ENCODE measurements at places on chromosomes 1 and 21.

DNA sequence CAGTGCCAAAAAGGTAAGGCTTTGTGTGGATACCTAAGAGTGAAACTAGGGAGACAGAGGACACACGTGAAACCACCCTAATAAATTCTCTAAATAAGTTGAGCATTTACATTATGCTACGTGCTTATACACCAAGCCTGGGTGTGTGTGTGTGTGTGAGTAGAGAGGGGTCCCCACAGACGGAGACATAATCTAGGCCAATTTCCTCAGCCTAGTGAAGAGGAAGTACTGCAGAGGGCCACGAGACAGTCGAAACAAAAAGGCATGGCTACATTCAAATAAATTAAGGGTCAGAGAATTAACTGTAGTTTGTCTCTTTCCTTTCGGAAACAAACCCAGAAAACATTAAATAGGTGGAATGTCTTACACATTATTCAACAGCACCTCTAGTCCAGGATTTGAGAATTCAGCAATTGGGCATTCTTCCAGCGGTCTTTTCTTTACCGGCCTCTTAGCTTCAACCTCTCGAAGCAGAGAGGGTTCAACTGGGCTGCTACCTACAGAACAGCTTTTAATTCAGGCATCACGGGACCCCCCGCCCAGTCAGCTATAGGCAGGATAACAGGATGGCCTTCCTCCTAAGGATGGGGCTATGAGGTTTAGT lies 75.0 kb downstream of the DESI2 start:
- DNase-seq: no peak

- DNase-seq: no peak
Observed at GRCh38 chr1:107974090-107974489, 9.1 kb upstream of the VAV3 start.

DNA sequence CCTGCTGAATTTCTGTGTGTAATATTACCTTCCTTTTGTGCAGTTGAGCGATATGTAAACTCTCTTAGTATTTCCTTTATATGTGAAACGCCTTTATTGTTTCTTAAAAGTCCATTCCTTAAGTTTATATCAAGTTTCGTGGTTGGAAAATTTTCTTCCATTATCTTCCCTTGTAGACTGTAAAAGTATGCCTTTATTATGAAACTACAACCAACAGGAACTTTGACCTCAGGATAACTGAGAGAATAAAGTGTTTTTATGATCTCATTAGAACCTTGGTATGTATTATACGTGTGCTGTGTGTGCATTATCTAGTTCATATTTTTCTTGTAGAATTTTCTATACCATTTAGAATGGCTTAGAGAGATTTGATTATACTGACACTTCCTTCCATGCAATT lies 3.1 kb upstream of the CDC14A start:
- no peak for DNase-seq

DNA sequence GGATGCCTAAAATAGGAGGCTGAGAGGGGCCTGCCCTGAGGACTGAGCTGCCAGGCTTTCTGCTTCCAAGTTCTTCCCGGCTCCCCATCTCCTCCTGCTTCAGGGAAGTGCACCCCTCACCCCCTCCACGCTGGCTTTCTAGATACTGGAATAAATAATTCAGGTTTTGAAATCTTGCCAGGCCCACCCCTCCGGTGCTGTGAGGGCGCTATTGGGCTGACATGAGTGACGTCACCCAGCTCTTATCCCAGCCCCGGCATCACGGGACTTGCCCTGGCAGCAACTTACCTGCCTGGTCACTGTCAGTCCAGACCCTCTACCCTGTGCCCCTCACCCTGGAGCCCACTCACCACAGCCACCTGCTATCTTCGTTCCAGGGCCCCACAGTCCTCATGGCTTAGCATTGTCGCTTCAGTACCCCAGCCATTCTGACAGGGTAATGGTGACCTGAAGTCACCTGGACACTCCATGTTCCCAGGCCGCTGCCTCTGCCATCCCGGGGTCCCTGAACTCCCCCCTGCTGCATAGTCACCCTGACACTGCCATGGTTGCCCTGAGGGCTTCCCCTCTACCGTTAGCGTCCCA lies 819 bp upstream of the GPR3 start:
- DNase-seq: peak; percentile 44

DNA sequence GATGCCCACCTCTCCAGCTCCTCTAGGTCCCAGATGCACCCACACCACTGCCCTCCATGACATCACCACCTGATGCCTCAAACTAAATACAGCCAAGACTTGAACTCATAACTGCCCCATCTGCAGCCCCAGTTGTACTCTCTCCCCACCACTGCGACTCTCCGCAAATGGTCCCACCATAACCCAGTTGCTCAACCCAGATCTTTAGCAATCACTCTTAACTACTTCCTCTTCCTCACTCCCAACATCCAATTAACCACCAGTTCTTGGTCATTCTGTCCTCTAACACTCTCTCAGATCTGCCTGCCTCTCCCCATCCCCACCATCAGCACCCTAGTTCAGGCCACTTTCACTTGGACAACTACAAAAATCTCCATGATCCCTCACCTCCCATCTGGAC lies 36.8 kb upstream of the PLA2G2C start:
- DNase-seq: no peak

GRCh38 chr1:7886405-7886745 lies 33.5 kb upstream of the UTS2 start:
- DNase-seq: peak; percentile 24

- no peak for DNase-seq
Observed at GRCh38 chr1:203451836-203452784, 23.5 kb upstream of the PRELP start.

GRCh38 chr1:168360151-168361021 lies 79.7 kb downstream of the TBX19 start:
- DNase-seq: no peak

- DNase-seq: no peak
Observed at GRCh38 chr1:96358057-96358456, 363.5 kb upstream of the PTBP2 start.

GRCh38 chr1:178024504-178024903 lies 54.6 kb upstream of the SEC16B start:
- no peak for DNase-seq

DNA sequence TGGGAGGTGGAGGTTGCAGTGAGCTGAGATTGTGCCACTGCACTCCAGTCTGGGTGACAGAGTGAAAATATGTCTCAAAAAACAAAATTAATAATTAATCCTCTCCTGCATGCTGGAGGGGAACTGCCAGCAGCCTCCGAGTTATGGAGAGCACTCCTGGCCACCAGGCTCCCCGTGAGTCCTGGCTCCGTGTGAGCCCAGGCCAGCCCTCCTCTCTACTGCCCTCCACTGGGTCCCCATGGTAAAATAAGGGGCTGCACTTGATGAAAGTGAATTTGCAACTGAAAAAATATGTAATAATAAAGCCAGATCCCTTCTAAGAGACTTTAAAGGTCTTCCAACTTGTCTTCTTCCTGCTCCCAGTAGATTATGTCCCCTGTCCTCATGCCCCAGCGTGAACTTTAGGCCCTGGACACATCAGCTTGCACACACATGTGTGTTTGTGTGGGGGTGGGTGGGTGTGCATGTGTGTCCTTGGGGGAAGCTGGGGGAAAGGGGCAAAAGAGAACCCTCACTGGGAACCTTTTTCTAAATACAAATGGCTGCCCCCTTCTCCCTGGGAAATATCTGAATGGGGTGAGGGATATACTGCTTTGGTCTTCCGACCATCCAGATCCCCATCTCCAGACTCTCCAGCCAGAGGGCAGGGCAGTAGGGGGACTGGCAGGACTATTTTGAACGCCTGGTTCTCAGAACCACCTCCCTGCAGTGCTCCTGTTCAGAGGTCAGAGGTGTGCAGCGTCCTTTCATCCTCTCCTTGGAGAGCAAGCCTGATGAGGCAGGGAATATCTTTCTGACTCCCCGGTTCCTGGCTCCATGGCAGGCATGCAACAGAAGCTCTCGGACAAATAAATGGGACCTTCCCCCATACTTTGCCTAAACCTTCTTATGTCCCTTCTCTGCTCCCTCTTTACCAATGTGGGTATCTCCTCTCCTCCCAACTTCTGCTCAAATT lies 26.2 kb downstream of the NEK2 start:
- no peak for DNase-seq

DNA sequence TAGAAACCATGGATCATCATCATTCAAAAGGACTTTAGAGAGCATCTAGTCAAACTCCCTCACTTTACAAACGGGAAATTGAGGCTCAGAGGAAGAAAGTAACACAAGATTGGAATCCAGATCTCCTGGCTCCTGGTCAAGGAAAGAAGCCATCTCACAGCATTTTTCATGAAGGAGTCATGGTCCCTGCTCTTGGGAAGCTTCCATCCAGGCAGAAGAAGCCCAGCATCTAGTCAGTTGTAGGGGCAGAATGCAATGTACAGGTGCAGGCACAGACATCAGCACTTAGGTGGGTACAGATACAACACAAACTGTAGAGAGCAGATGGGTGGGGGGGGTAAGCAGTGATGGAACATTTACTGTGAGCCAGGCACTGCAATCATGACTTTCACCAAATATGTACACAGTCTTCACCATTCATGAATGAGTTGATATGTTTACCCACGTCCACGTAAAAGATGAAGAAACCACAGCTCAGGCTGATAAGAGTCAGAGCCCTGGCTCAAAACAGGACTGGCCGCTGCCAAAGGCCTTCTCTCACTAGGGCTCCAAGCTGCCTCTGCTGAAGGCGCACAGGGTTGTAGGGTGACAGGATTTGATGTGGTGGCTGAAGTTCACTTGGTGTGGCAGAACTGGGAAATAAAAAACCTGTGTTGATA lies 44.0 kb downstream of the OPTC start:
- no peak for DNase-seq

DNA sequence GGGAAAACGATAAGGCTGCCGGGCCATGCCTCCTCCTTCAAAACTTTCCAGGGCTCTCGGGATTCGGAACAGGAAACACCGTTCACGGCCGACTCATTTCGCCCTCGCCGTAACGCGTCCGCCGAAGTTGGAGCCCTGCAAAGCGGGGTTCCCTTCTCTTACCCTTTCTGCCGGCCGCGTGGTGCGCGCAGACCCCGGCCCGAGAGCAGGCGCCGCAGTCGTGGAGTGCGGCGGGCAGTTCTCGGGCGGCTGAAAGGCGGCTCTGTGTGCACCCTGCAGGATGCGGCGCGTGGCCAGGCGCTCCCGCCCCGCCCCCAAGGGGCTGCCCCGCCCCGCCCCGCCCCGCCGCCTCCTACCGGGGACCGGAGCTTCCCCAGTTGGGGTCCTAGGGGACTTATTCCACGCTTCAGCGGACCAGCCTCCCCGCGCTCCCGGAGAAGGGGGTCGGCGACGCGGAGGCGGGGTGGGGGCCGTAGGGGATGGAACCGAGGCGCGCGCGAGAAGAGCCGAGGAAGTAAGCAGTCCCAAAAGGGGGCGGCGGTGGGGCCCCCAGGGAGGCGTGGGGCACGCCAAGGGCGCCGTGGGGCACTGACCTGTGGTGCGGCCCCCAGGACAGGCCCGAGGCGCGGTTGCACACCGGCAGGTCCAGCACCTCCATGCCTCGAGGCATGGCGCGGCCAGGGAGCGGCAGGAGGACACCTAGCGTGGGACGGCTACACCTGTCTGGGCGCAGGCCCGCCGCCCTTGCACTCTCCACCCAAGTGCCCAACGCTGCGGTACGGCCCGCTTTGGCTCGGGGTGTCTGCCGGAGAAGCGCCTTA lies at the start of gene MCOLN2:
MCOLN2 (minus strand) TSS at position 268 of the 821 bp plus-strand sequence; CDS start at position 27, 241 bp downstream.
- DNase-seq: no peak

DNA sequence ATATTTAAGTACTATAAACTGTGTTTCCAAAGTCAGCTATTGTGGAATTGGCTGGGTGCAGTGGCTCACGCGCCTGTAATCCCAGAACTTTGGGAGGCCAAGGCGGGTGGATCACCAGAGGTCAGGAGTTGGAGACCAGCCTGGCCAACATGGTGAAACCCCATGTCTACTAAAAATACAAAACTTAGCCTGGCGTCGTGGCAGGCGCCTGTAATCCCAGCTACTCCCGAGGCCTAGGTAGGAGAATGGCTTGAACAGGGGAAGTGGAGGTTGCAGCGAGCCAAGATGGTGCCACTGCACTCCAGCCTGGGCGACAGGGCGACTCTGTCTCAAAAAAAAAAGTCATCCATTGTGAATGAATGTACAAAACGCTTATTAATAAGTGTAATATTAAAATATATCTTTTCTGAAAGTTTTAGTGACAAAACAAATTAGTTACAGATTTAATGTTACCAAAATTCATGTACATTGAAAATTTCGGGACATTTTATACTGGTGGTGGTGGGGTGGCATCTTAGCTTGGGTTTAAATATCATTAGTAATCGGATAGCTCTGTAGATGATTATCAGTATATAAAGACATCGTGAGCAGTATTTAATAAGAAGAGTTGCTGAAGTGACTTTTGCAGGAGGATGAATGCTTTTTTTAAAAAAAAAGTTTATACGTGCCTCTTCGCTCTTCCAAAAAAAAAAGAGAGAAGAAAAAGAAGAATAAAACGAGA lies 503 bp upstream of the SRSF11 start:
- peak; percentile 2 for DNase-seq

DNA sequence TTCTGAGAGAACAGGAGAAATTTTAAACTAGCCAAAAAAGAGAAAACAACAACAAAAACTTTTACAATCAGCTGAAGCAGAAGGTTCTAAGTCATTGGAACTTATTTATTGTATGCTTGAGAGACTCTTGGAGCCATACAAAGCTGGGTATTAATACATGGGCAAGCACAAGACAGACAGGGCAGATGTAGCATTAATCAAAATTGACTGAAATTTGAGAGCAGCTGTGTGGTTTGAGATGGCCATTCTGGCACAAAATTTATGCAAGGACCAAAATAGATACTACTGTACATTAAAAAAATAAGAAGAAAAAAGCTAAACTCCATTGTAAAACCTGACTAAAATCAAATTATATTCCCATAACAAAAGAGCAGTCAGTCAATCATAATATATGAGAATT lies 892.5 kb downstream of the PLA2G4A start:
- DNase-seq: no peak

GRCh38 chr1:235940285-235940684 lies 73.6 kb upstream of the LYST start:
- DNase-seq: no peak

- DNase-seq: peak; percentile 55
Observed at GRCh38 chr1:11187000-11187399, 2.2 kb upstream of the ANGPTL7 start.

GRCh38 chr21:26441149-26441548 lies 131.9 kb downstream of the CYYR1 start:
- no peak for DNase-seq

GRCh38 chr1:210684466-210685294 lies 356.0 kb downstream of the HHAT start:
- DNase-seq: no peak

All from globus pallidus (tissue), 1 donor.